ENCODE measurements at places on chromosomes 12 and 14.

DNA sequence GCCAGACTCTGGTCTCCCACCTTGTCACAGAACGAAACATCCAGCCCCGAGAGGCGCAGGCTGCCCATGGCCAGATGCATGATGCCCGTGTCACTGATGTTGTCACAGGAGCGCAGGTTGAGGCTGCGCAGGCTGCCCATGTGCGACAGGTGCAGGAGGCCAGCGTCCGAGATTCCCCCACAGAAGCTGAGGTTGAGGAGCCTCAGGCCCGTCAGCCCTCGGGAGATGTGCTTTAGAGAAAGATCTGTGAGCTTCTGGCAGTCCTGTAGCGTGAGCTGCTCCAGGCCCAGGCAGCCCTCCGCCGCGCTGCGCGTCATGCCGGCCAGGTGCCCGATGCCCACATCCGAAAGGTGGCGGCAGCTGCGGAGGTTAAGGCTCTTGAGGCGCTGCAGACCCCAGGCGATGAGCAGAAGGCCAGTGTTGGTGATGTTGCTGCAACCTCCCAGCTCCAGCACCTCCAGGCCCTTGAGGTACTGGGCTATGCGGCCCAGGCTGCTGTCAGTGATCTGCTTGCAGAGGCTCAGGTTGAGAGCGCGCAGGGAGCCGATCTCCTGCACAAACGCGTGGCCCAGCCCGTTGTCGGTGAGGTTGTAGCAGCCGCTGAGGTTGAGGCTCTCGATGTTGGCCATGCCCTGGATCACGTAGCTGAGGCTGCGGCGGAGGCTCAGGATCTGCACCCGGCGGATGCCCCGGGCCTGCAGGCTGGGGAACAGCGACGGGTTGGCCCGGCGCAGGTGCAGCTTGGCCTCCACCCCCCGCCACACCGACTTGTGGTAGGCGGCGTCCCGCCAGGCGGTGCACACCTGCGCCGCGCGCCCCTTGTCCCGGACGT is 991 bp downstream of the FBXL14 start:
- peak; percentile 90 for DNase-seq

- DNase-seq = no peak
These were observed 35.9 kb downstream of the CCDC177 start for GRCh38 chr14:69538766-69539165.

GRCh38 chr12:916240-916639 is 33.3 kb downstream of the RAD52 start:
- no peak for DNase-seq

GRCh38 chr12:92289629-92290349 is 144.1 kb upstream of the BTG1 start:
- DNase-seq = no peak

DNA sequence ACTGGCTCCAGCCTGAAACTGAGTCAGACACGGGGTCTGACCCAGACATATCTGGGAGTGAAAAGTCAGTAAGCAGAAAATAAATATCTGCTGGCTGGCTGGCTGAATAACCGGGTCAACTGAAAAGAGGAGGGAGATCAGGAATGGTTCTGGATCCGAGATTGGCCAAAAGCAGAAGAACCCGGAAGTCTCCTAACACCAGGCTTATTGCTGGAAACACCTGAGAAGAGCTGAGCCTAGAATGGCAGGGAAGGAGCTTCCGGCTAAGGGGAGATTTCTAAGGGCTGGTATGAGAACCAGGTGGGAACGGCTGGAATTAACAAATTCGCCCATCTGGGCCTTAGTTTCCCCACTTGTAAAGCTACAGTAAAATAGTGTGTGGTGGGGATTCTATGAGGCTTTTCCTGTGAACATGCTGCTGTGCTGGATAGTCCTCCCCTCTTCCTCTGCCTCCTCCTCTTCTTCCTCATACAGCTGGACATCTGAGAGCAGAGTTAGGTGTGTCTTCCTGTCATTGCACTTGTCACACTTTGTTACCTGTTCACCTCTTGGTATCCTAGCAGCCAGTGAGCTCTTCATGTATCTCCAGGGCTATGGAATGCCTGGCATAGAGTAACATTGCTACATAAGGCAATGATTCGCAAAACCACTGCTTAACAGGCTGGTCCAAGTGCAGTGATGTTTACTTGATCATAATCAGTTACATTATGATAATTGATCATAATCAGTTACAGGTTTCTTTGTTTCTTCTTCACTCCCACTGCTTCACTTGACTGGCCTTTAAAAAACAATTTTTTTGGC is 2.0 kb upstream of the SHMT2 start:
- DNase-seq = no peak

DNA sequence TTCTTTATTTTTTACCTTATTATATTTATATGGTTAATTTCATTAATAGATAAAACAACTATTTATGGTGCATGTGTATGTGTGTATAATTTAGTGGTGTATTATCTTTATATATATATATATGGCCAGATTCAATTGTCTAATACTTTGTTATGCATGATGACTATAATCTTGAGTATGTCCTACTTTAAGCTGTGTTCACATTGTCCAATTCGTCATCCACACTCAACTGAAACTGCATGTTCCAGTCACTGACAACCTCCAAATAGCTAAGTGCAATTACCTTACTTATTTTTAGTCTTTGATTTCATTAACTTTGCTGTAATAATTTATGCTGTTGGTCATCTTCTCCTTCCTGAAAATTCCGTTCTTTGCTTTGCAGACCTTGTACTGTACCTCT is 306.5 kb upstream of the TMTC1 start:
- no peak for DNase-seq

GRCh38 chr12:47878293-47878917 is 26.4 kb downstream of the VDR start:
- no peak for DNase-seq

GRCh38 chr12:44847888-44848702 is 28.0 kb downstream of the NELL2 start:
- DNase-seq = no peak

GRCh38 chr12:42585841-42586216 is 3.7 kb downstream of the PRICKLE1 start:
- no peak for DNase-seq

- no peak for DNase-seq
These were observed 59.1 kb downstream of the DCAF5 start for GRCh38 chr14:69093631-69094421.

- no peak for DNase-seq
These were observed 161.7 kb downstream of the ANO2 start for GRCh38 chr12:5783289-5783920.

- no peak for DNase-seq
These were observed 444 bp downstream of the DRAM1 start for GRCh38 chr12:101877806-101878242.

- DNase-seq = peak; percentile 62
These were observed 341 bp downstream of the ZNF10 start for GRCh38 chr12:133130808-133131128.

GRCh38 chr14:28946267-28946666 is 179.7 kb downstream of the FOXG1 start:
- no peak for DNase-seq

DNA sequence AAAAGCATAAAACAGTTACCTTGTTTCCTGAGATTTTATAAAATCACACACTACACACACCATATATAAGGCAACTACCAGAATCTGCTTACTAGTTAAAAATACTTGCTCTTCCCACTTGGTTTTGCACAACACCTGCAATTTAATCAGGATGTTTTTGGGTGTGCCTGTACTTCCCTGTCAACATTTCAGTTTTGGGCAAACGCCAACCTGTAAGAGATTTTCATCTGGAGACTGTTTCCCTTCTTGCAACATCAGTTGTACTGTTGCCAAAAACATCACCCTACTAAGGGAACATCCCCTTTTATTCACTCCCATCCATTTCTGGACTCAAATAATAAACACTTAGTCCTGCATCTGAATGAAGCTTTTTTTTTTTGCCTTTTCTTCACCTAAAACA is 172.3 kb downstream of the DUSP6 start:
- no peak for DNase-seq

GRCh38 chr12:37548266-37548805 is 768.2 kb upstream of the ALG10B start:
- DNase-seq = no peak

DNA sequence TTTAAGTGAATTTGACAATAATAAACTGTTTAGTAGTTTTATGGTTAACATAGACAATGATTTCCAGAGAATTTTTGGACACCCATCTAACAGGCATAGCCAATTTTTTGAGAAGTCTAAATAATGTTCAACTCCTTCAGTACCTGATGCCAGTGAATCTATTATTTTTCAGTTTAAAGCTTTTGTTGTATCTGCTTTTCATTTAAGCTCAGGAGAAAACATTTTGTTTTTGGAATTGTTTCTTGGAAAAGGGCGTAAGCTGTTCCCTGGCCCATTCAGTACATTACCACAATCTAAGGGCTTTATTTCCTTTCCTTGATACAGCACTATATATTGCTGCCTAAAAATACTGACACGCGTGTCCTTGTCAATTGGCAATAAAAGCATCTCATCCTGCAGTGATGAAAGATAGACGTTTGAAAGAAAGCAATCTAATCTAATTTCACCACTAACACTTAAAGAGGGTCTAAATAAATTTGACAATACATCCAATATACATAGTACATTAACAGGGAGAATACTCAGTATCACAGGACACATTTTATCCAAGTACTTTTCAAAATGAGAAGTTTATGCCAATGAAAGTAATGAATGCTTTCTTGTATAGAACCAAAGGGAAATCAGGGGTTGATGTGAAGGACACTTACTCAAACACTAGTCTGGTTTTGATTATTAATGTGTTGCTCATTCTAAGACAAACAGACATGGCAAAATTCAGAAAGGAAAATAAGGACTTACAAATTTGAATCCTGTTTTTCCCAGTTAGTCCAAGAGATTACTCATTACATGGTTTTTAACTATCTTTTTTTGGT is 104.2 kb upstream of the LGR5 start:
- no peak for DNase-seq

GRCh38 chr12:12229556-12230092 is 37.2 kb downstream of the LRP6 start:
- no peak for DNase-seq

GRCh38 chr14:92934196-92935085 is 11.5 kb downstream of the CHGA start:
- DNase-seq = no peak

DNA sequence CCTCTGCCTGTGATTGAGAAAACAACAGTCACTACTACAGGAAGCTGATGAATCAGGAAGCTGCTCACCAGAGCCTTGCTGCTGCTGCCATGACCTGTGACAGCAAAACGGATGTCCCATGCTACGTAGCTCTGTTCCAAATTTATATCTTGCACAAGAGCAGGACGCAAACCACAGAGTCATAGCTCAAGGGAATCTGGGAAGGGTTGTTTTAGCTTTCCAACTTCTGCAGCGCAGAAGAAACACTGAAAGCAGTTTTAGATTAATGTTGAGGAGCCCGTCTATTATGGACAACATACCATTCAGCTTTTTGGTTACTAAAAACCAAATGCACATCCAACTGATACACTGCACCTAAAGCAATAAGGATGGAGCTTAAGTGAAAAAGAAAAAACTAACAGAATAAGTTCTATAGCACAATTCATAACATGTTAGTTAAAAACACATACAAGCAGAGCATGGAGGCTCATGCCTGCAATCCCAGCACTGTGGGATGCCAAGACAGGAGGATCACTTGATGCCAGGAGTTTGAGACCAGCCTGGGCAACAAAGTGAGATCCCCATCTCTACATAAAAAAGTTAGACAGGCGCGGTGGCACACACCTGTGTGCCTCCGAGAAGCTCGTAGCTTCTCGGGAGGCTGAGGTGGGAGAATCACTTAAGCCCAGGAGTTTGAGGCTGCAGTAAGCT is 1.7 kb upstream of the ANKRD33 start:
- DNase-seq = no peak

DNA sequence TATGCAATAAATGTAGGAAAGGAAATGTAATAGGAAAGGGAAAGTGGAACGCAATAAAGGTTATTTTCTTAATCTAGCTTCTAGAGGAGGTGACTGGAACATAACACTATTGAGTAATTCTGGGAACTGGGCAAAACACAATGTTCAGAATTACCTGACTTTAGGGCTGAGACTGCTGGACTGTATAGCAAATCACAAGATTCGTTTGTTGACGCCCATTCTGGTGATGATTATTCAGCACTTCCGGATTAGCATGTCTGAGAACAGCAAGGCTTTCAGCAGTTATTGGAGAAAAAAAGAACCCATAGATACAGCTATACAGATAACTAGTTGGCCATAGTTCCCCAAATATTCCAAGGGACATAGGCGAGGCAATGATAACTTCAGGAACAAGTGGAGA is 2.3 kb upstream of the KLRD1 start:
- DNase-seq = no peak

DNA sequence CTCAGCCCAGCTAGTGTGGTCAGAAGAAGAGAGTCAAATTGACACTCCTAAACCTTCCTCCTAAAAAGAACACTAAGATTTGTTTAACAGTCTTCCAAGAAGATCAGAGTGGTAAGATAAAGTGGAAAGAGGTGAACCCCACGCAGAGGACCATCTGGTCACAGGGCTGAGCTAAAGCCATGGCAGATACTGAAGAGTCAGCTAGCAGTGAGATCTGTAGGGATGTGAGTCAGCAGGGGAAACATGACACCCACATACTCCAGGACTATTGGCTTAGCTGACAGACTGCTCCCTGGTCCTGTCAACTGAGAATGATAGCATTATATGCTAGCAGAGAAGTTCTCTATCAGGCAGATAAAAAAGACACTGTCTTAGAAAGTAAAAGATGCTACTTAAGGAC is 269.4 kb upstream of the ALG10 start:
- peak; percentile 90 for DNase-seq

DNA sequence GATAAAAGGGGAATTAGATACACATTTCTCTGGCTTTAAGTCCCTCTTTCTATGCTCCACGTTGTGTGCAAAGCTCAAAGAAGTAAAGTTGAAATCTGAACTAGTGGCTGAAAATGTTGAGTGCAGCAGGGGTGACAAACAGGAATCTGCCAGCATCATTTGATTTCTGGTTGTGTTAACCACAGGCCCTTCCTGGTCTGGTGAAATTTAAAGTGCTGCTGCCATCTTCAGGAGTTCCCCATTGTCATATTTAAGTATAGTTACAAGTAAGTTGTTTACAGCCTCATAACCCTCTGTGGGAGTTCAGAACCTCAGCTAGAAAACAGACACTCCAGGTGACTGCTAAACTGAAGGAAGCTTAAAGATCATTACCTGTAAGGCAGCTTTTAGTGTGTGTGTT is 90.9 kb upstream of the CCDC196 start:
- DNase-seq = peak; percentile 35

- no peak for DNase-seq
These were observed 693.4 kb downstream of the VRK1 start for GRCh38 chr14:97490521-97491070.

DNA sequence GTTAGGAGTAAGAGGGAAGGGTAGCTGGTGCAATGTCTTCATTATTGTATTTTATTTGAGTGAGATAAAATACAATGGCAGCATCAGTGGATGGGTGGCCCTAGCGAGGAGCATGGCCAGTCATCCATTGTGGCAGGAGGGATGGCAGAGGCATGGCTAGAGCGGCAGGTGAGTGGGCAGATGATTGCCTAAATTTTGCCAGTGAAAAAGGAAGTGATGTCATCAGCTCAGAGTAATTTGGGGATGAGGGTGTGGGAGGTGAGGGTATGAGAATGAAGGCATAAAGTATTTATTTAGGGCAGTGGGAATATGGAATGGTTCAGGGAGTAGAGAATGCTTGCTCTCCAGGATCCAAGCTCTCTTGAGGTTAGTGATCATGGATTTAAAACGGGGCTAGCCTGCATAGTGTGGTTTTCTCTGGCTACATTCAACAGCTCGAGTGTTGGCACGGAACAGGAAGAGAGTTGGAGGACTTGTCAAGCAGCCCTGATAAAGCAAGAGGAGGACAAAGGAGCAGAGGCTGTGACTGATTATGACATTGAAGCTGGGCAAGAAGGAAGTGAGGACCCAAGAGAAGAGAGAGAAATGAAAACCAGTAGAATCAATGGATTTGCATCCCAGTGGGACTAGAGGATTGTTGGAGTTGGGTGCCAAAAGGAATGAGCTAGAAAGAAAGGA is 18.7 kb upstream of the SERPINA6 start:
- DNase-seq = no peak

- DNase-seq = no peak
These were observed 22.6 kb downstream of the BCL11B start for GRCh38 chr14:99249389-99249788.

Data from NCI-H2171 treated with DMSO at 0.1 percent for 48 hours (cell line).